ENCODE measurements at places on chromosomes 3 and 15.

DNA sequence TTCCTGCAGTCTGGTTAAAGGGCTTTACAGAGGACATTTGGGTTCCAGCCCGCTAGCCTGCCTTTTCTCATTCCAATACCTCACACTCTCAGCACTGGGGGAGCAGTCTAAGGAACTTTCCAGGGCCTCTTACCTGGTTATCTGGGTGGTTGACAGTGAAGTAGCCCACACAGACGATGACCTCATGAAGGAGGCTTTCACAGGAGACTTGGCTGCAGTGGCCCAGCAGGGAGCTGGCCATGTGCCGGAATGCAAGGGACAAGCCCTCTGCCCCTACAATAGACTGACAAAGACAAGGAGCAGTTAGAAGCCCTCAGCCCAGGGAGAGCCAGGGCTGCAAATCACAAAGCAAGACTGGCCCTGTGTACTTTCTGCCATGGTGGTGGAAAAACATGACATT lies 39.5 kb downstream of the ISL2 start:
- no peak for DNase-seq

DNA sequence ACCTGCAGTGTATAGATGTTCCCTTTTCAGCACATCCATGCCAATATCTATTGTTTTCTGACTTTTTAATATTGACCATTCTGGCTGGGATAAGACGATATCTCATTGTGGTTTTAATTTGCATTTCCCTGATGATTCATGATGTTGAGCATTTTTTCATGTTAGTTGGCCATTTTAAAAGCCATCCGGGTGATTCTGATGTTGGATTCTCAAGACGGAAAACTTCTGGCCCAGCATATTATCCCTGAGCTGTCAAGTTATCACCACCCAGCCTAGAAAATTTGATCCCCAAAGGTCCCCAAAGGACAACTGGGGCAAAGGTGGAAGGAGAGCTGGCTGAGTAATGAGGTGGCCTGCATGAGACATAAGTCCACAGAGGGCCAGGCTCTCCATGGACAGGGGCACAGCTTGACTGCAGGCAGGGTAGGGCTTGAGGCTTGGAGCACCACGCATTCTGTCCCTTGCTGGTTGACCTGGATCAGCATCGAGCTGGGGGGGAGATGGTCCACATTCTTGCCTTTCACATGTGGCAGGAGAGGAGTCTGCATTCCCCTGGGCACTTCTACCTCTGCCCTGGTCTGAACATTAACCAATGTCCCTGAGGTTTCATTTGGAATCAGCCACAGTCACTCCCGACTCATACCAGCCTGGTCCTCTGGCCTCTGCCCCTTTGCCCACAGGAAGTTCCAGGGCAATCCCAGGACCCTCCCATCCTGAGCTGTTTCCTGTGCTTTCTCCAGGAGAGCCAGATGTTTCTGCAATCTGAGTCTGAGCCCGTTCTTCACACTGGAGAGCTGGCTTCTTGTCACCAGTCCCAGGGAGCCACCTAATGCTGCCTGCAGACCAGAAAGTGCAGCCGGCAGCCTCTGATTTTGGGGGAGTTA lies 69.2 kb downstream of the ISG20 start:
- DNase-seq = no peak

DNA sequence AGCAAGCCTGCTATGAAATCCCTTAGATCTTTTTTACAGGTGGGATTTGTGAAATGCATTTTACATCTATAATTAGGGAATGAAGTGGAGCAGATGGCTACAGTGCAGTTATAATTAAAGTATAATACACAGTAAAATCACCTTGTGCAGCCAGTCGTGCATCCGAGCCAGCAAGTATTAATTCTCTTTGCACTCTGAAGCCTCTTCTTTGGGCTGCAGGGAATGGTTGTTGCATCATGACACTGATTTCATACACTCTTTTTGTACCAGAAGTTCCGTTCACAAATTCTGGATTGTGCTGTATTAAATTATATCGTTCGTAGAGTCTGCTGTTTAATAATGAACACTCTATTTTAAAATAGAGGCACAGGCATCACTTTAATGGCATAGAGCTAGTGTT lies 28.7 kb upstream of the TP63 start:
- no peak for DNase-seq

DNA sequence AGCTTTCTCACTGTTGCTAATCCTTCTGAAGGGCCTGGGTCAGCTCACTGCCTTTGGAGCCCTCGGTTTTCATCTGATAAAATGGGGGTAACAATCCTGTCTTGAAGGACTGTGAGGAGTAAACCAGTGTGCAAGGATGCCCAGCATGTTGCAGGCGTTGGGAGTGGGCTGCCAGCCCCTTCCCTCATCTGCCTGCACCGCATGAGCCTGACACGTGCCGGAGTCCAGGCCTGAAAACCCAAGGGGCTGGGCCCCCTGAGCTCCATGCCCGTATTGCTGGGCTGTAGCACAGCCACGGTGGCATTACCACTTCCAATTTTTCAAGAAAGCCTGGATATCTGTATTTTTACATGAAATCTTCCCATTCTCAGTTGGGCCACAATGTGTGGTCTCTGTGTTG lies 98.1 kb downstream of the DNAJB8 start:
- DNase-seq = no peak

DNA sequence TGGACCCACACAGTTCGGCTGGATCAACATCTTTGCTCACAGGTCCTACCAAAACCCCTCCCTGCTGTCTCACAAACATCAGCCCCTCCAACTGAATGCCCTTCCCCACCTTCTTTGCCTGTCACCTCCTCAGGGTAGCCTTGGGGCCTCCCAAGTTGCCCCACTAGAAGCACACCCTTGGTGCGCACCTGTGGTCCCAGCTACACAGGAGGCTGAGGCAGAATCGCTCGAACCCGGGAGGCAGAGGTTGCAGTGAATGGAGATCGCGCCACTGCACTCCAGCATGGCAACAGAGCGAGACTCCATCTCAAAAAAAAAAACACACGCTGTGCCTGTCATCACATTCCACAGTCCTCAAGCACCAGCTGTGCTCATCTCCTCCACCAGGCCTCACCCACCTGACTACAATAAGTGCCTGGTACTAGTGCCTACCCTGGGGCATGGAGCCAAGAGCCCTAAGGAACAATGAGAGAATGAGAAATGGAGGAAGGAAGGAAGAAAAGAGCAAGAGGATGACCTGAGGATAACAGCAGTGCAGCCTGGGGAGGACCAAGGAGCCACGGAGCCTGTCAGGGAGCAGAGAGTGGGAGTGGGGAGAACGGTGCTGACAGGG lies 26.0 kb downstream of the RPN1 start:
- no peak for DNase-seq

- DNase-seq = no peak
Observed at GRCh38 chr3:4409971-4410573, 57.0 kb downstream of the SUMF1 start.

GRCh38 chr3:149291178-149291577 lies 42.3 kb downstream of the TM4SF18 start:
- DNase-seq = no peak

DNA sequence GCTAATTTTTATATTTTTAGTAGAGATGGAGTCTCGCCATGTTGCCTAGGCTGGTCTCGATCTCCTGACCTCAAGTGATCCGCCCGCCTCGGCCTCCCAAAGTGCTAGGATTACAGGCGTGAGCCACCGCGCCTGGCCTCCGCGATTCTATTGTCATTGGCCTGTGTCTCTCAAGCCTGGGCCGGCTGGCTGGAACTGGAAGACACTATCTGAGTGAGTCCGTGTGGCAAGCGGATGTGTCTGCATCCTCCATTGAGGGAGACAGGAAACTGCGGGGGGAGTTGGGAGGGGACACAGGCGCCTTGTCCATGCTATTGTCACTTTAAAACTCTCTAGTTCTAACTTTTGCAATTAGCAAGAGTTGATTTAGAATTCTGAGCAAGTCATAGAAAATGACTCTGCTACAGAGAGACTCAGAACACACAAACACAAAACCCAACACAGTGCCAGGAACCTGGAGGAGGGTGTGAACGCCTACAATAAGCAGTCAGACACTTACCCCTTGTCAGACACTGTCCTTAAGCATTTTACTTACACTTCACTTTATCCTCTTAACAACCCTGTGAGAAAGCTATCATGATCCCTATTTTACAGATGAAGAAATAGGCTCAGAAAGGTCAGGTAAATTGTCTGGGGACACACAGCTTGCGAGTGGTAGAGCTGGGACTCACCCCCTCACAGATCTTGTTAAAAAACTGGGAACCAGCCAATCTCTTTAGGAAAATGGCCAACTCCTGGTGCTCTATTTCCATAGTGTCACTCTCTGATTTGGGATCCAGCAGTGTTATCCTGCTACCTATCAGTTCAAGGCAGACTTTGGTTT lies 38.7 kb downstream of the ANP32A start:
- no peak for DNase-seq

DNA sequence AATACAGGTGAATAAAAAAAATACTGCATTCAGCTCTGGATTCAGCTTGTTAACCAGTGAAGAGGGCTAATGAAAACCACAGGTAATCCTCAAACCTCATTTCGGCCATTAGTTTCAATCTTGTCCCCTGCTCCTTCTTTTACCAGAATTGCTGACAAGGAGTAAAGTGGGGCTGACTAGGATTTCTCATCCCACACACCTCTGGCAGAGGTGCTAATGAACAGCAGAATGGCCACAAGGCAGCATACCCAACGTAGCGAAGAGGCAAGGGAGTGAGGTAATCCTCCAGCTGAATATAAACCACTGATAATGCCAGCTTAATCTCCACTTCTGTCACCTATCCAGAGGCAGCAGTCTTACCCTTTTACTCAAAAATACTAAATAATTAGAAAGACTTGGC lies 248.8 kb upstream of the CDIN1 start:
- DNase-seq = no peak

GRCh38 chr3:146166415-146166821 lies 5.4 kb upstream of the PLOD2 start:
- DNase-seq = peak; percentile 87

DNA sequence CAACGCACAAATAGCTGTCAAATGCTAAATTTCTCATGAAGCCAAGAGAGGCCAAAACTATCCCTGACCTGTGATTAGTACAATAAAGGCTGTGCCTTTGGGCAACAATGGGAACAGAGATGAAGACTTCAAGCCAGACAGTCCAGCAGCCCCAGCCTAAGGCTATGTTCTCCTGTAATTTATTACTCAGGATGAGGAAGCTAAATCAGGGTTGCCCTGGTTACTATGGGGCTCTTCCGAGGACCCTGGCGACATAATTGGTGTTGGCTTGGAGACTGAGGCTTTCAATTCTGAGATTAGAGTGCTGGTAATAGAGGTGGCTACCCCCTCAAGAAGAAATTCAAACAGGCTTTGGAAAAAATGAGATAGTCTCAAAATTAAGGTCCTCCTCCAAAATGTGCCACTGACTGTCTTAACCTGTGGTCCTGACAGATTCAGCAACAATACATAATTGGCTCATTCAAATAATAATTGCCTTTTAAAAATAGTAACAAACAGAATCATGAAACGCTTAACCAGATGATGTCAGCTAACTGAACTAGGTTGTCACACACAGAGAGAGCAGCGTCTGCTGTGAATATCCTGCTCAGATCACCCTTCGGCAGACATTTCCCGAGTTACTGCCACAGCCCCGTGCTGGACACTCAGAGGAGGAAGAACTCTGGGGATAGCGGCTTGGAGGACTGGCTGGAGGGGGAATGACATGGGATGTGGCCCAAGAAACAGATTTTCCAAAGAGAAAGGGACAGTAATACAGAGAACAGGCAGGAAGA lies 43.0 kb downstream of the NSMCE3 start:
- DNase-seq = no peak

- peak; percentile 61 for DNase-seq
Observed at GRCh38 chr3:23481616-23482278, 278.6 kb downstream of the UBE2E2 start.

DNA sequence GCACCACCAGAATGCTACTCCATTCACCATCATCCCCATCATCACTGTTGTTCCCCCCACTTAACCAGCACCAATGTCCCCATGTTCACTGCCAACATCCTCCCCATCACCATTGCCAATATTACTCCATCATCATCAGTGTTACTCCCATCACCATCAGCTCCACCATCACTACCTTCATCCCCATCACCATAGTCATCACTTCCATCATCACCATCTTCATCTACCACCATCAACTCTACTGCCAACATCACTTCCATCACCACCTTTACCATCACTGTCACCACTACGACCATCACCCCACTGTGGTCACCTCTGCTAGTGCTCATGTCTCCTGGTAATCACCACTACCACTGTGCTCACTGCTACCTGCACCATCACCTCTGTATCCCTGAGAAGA lies 47.2 kb upstream of the TMEM115 start:
- no peak for DNase-seq

DNA sequence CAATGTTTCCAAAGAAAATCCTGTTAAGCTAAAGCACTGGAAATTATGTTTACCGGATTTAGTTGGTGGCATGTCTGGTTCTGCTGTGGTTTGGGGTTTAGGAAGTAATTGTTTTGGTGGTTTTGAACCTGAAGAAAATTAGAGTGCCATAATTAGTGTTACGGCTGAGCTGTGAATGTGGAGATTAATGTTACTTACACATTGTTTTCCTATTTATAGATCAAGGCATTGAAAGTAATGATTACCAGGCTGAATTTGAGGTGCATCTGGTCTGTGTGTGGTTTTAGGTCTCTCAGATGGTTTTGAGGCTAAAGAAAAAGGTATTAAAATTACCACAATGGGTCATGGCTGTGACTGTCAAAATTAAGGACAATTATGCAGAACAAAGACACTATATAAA lies 128.9 kb downstream of the TFG start:
- DNase-seq = no peak

- no peak for DNase-seq
Observed at GRCh38 chr3:190517687-190518086, 3.8 kb downstream of the IL1RAP start.

- DNase-seq = peak; percentile 53
Observed at GRCh38 chr15:78265752-78266224, 1.4 kb downstream of the DNAJA4 start.

DNA sequence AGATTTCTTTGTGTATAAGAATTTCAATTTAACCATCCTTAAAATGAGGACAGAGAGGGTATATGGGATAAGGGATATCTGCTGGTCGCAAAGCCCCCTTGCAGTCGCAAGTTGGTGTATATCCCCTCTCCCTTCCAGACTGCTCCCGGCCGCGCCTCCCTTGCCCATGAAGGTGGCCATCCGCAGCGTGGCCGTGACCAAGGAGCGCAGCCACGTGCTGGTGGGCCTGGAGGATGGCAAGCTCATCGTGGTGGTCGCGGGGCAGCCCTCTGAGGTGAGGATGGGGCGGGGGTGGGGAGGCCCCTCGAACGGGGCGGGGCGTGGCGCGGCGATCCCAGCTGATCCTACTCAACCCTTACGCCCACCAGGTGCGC lies 29.4 kb downstream of the NBEAL2 start:
- DNase-seq = no peak

DNA sequence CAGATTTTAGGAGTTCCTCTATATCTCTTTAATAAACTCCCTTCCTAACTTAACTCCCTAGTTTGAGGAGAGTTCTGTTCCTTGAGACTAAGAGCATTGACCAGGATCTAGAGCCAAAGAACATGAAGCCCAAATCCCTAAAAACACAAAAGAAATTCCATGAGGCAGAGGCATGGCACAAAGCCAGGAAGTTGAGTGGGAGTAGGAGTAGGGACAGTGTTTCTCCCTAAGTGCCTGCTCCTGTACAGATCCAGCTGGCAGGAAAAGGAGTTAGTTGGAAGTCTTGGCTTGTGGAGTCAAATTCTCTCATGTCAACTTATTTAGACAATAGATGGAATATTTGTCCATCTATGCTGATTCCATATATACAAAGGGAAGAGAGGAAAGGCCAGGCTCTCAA lies 11.4 kb downstream of the ACTC1 start:
- no peak for DNase-seq

GRCh38 chr15:66100761-66101160 lies 152.8 kb downstream of the MEGF11 start:
- no peak for DNase-seq

GRCh38 chr15:80703965-80704364 lies 8.9 kb downstream of the ABHD17C start:
- DNase-seq = peak; percentile 25

GRCh38 chr15:74235962-74236361 lies at the start of gene CCDC33:
Gene CCDC33 (plus strand): TSS chr15:74236326. CDS start chr15:74236720, 394 bp downstream.
- no peak for DNase-seq
